Gastroesophageal sphincter (tissue), 4 donors: ENCODE measurements at places on chromosomes 2 and 18.

DNA sequence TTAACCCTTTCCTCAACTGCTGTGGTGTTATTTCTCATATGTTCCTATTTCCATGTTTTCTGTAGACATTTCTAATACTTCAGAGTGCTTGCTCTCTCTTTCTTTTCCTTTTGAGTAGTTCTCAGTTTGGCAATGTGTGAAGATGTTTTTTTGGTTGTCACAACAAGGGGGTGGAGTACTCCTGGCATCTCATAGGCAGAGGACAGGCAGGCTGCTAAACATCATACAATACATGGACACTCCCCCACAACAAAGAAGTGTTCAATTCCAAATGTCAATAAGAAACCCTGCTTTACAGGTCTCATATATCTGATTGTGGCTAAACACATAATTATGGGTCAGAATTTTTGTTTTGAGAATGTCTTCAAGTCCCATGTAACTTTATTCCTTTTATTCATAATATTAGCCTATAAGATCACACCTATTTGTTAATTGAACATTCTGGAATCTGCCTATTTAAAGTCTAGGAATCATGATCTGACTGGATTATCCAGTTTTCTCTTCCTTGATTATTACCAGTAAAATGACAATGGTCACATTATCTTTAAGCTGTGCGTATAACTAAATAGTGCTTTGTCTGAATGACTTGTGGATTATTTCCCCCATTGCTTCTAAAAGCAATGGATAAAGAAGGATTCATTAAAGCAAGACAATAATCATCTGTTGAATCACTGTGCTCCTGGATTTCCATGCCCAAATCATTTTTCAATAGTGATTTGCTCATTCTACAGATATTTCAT, 46.8 kb upstream of the ITPRID2 start:
- ATAC-seq = no peak
- H3K4me1 ChIP-seq = peaks cover 3% of the 10 kb centered on the region
- H3K27me3 ChIP-seq = no peaks in the 10 kb centered on the region

DNA sequence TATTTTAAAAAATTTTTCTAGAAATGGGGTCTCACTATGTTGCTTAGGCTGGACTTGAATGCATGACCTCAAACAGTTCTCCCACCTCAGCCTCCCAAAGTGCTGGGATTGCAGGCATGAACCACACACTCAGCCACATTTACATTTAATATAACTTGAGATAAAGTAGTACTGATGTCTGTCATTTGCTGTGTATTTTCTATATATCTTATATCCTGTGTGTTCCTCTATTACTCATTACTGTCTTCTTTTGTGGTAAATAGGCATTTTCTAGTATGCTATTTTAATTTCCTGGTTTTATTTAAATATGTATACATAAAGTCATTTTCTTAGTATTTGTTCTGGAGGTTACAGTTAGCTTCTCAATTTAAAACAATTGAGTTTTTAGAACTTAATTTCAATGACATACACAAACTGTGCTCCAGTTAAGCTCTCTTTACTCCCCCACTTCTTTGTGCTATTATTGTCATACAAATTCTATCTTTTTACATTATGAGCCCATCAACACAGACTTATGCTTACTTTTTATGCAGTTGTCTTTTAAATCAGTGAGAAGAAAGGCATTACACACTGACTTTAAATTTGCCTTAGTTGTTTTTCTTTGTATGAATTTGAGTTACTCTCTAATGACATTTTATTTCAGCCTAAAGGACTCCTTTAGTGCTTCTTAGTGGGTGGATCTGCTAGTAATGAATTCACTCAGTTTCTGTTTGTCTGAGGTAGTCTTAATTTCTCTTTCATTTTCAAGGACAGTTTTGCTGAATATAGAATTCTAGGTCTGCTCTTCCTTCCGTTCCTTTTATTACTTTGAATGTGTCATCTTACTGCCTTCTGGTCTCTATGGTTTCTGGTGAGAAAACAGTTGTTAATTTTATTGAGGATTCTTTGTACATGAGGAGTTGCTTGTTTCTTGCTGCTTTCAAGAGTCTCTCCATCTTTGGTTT, 6.2 kb upstream of the INPP4A start:
- H3K4me1 ChIP-seq = peaks cover 10% of the 10 kb centered on the region
- H3K27ac ChIP-seq = no peak overlapping the region
- H3K27me3 ChIP-seq = no peaks in the 10 kb centered on the region
- H3K4me3 ChIP-seq = no peak overlapping the region
- no peaks in the 10 kb centered on the region for H3K36me3 ChIP-seq

DNA sequence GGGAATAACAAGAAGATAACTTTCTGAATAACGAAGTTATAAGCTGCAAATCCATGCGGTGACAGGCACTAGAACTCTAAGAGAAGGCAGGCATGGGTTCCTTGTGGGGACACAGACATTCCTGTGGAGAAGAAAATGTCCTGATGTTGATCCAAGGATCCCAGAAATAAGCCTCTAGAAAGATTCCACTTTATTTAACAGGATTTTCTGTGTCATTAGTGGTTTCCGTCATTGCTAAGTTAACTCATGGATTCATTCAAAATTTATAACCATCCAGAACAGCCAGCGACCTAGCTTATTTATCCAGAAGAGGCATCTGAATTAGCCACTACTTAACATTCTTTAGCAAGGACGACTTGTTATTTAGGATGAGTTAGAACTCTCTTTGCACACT, 10.0 kb upstream of the CD302 start:
- H3K36me3 ChIP-seq = no peaks in the 10 kb centered on the region
- H3K27ac ChIP-seq = no peak overlapping the region
- ATAC-seq = no peak

DNA sequence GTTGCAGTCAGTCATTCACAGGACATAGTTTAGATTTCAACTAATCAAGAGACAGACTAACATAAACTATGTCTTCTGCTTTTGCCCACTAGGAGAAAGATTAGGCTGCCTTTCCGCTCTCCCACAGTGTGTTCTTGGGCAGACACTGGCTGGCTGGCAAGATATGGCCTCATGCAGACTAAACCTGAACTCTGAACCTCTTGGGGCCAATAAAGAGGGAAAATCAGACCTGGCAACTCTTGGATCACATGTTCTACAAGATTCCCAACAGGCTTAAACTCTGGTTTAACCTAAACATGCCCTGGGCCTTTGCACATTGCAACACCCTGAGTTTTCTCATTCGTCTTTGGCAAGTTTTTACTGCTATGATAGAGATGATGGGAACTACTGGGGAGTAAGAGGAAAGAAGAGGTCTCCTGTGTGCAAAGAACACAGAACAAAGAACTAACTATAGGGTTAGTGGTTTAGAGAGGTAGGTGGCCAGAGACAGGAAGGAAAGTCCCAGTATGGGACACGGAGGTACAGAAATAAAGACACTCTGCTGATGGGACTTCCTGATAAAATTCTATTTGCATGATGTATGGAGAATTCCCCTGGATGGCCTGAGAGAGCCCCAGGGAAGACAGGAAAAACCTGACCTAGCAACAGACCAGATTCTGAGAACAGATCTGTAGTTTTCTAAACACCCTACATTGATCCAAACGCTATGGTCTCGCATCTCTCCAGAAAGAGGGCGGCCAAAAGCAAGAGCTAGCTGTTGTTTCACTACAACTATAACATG, 2.0 kb upstream of the ATRAID start:
- H3K36me3 ChIP-seq = peaks cover 48% of the 10 kb centered on the region
- ATAC-seq = no peak
- H3K27me3 ChIP-seq = no peaks in the 10 kb centered on the region
- no peak overlapping the region for H3K4me3 ChIP-seq
- peaks cover 9% of the 10 kb centered on the region for H3K4me1 ChIP-seq

- H3K27ac ChIP-seq = no peak overlapping the region
- H3K36me3 ChIP-seq = no peaks in the 10 kb centered on the region
- H3K27me3 ChIP-seq = no peaks in the 10 kb centered on the region
- no peak overlapping the region for H3K4me3 ChIP-seq
Observed at GRCh38 chr18:46679846-46680598, 23.0 kb upstream of the LOXHD1 start.

GRCh38 chr2:30649278-30649677, 158.0 kb downstream of the CAPN13 start:
- no peak overlapping the region for H3K27ac ChIP-seq
- no peak overlapping the region for H3K4me3 ChIP-seq
- ATAC-seq = no peak
- H3K27me3 ChIP-seq = no peaks in the 10 kb centered on the region

- H3K4me3 ChIP-seq = no peak overlapping the region
- no peaks in the 10 kb centered on the region for H3K27me3 ChIP-seq
- no peak for ATAC-seq
- no peaks in the 10 kb centered on the region for H3K4me1 ChIP-seq
Observed at GRCh38 chr18:73879766-73880165, 267.9 kb downstream of the FBXO15 start.

DNA sequence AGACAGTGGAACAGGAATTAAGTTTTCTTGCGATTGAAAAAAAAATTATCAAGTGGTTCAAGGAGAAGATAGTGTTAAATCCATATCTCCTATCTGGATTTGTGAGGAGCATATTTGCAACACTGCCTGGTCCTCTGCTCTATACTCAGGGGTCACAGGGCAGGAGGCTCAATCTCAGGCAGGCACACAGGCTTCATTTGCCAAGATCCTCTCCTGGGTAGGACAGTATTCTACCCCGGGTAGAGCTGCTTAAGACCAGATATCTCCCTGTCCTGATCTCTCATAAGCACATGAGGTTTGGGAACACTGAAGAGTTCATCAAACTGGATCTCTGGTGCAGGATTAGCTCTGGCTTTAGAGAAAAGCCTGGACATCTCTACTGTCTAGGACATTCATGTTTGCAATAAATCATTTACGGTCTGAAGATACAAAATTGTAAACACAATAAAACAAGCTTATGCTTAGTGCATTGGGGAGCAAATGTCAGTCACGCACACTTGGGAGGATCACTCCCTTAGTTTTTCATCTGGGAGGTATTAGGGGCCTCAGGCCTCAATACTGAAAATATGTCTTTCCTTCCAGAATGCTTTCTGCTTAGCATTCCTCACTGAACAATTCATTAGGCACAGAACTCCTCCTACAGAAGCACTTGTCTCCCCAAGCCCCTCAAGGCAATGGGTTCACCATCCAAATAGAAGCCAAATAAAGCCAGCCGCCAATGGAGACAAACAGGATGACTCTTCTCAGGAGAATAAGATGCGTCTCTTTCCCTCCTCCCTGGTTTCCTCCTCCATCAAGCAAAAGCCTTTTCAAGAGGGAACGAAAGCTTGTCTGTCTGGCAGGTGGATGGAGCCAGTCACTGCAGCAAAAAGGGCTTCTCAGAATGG, 34.1 kb upstream of the LCLAT1 start:
- peaks cover 36% of the 10 kb centered on the region for H3K4me1 ChIP-seq
- no peaks in the 10 kb centered on the region for H3K36me3 ChIP-seq
- H3K27ac ChIP-seq = peak overlapping the region; percentile 81
- H3K4me3 ChIP-seq = no peak overlapping the region
- H3K27me3 ChIP-seq = no peaks in the 10 kb centered on the region
- ATAC-seq = peak; percentile 11

GRCh38 chr2:219416938-219417337, 1.2 kb upstream of the DES start:
- peak overlapping the region; percentile 95 for H3K27ac ChIP-seq
- ATAC-seq = no peak
- peak overlapping the region; percentile 63 for H3K4me3 ChIP-seq
- peaks cover 22% of the 10 kb centered on the region for H3K36me3 ChIP-seq
